CD4-positive, alpha-beta T cell (primary cell): ENCODE measurements at places on chromosomes 3 and 15.

DNA sequence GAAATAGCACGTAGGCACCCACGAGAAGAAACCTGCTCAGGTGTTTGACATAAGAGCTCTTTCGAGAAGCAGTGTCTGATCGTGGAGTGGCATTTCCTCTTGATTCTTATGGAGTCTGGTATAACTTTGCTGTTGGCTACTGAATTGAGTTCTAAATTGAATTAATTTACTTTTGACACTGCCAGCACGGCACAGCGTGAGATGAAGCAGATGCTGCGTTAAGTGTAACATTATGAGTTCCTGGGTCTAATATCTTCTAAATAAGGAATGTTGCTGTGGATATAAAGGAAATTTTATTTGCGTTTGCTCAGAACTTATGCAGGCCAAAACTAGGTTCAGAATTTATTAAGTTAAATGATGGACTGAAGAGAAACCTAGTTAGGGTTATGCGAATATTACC, 919.9 kb downstream of the TUSC7 start:
- H3K27ac ChIP-seq = no peak overlapping the region
- no peaks in the 10 kb centered on the region for H3K36me3 ChIP-seq
- H3K4me1 ChIP-seq = no peaks in the 10 kb centered on the region

DNA sequence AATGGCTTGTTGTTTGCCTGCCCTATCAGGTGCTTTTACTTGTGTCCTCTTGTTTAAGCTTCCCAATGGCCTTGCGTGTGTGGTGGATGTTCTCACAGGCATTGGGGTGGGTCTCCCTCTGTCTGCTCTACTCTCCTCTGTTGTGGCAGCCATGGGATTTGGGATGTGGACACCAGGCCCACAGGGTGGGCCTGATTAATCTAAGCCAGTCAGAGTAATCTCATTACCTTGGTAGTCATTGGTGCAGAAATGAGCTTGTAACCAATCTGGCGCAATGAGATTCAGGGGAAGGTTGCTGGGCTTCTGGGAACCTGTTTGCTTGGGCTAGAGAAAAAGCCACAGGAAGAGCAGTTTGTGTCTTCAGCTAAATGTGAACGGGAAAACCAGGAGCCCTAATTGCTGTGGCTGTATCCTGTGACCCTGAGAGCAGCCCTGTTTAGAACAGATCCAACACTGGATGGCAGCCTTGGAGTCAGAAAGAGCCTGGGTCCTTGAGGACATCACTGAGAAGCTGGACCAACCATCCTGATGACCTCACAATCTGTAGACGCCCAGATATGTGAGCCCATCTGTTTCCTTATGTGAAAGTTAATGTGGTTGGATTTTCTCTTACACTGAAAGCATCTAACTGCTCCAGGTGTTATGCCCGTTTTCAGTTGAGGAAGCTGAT, 157.3 kb upstream of the UBE2E1 start:
- no peaks in the 10 kb centered on the region for H3K4me1 ChIP-seq
- no peak overlapping the region for H3K4me3 ChIP-seq
- no peaks in the 10 kb centered on the region for H3K36me3 ChIP-seq
- H3K27me3 ChIP-seq = no peaks in the 10 kb centered on the region

- no peak overlapping the region for H3K27ac ChIP-seq
- H3K36me3 ChIP-seq = no peaks in the 10 kb centered on the region
- no peak overlapping the region for H3K4me3 ChIP-seq
- H3K4me1 ChIP-seq = no peaks in the 10 kb centered on the region
Measured at GRCh38 chr3:132276228-132276906, 40.8 kb upstream of the ACP3 start.

- no peaks in the 10 kb centered on the region for H3K36me3 ChIP-seq
- DNase-seq = no peak
- no peaks in the 10 kb centered on the region for H3K4me1 ChIP-seq
- H3K27ac ChIP-seq = no peak overlapping the region
Measured at GRCh38 chr3:62284442-62284841, 88.9 kb downstream of the FEZF2 start.

DNA sequence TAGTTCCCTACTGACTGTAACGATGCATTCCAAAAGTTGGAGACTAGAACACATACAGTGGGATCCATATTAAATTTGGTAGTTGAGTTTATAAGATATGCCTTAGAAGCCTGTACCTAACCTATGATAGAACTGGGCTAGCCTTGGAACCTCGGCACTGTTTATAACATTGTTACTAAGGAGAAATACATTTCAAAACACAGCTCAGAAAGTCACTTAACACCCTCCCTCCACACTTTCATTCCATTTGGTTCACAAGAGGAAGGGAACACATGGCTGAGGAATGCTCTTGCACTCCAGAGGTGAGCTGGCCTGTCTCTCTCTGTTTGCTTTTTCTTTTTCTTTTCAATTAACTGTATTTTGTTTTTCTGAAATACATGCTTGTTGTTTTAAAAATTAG, 48.7 kb upstream of the TSC22D2 start:
- H3K4me1 ChIP-seq = no peaks in the 10 kb centered on the region
- no peak overlapping the region for H3K27ac ChIP-seq
- DNase-seq = no peak
- no peaks in the 10 kb centered on the region for H3K27me3 ChIP-seq

- no peak for DNase-seq
- H3K36me3 ChIP-seq = no peaks in the 10 kb centered on the region
- no peaks in the 10 kb centered on the region for H3K4me1 ChIP-seq
- H3K4me3 ChIP-seq = no peak overlapping the region
- no peak overlapping the region for H3K27ac ChIP-seq
Measured at GRCh38 chr3:62587579-62588031, 214.3 kb upstream of the FEZF2 start.

DNA sequence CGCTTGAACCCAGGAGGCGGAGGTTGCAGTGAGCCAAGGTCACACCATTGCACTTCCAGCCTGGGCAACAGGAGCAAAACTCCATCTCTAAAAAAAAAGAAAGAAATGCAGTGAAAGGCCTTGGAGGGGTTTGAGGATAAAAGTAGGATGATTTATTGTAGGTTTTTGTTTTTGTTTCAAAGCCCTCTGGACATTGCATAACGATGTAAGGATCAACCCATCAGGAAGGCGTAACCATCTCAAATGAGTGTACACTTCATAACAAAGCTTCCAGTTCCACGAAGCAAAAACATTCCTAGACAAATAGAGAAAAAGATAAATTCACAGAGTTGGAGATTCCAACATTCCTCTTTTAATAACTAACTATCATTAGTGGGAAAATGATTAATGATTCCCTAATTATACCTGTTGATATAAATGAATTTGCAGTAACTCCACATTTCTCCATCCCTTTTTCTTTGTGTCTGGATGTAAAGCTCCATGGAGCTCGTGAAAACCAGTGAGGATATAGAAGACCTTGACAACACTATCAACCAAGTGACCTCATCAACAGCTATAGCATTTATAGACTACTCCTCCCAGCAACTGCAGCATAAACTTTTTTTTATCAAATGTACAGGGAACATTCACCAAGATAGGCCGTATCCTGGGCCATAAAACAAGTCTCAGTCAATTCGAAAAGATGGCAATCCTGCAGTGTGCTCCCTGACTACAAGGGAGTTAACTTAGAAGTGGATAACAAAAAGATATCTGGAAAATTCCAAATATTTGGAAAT, 48.7 kb upstream of the PPP4R2 start:
- no peak for DNase-seq
- no peak overlapping the region for H3K27ac ChIP-seq
- peaks cover 3% of the 10 kb centered on the region for H3K4me1 ChIP-seq

GRCh38 chr3:142670120-142670519, 53.7 kb upstream of the TRPC1 start:
- H3K27ac ChIP-seq = no peak overlapping the region
- no peak for DNase-seq
- no peaks in the 10 kb centered on the region for H3K36me3 ChIP-seq
- no peak overlapping the region for H3K4me3 ChIP-seq
- no peaks in the 10 kb centered on the region for H3K4me1 ChIP-seq

- no peak for DNase-seq
- H3K4me3 ChIP-seq = no peak overlapping the region
- H3K27me3 ChIP-seq = peaks cover 3% of the 10 kb centered on the region
Measured at GRCh38 chr15:74221399-74222239, 14.5 kb upstream of the CCDC33 start.

DNA sequence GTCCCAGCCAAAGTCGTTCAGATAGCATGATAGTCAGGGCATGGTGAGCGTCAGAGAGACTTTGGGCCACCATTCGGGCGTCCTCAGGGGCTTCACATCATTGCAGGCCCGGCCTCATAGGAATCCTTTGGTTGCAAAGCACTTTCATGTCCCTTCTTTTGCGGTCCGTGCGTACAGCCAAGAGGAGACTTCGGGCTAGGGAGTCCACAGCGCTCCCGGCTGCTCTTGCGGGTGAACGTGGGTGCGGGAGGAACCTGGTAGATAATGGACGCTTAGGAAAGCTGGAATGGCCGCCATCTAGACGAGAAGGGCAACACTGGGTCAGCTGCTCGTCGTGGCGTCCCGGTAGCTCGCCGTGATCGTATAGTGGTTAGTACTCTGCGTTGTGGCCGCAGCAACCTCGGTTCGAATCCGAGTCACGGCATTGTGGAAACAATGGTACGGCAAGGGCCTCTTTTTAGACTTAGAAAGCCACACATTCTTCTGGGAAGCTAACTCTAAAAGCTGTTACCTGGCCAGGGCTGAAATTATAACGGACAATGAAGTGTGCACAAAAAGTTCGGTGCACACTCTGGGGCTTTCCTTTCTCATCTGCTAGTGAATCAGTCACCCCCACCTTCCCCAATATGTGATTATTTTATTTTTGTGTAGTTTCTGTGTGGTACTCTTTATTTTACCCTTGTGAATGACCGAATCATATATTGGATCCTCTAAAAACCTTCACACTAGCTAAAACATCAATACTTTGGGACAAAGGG, 13.2 kb upstream of the SHF start:
- peak; percentile 85 for DNase-seq
- no peaks in the 10 kb centered on the region for H3K36me3 ChIP-seq
- H3K4me3 ChIP-seq = peak overlapping the region; percentile 88
